ENCODE measurements at places on chromosomes 7 and 10.

GRCh38 chr7:265192-265997, 24.6 kb upstream of the FOXL3 start:
- no peak for DNase-seq

- no peak for DNase-seq
Measured at GRCh38 chr7:145216866-145217265, 381.0 kb upstream of the TPK1 start.

- DNase-seq: no peak
Measured at GRCh38 chr7:110760341-110760740, 330.6 kb upstream of the LRRN3 start.

DNA sequence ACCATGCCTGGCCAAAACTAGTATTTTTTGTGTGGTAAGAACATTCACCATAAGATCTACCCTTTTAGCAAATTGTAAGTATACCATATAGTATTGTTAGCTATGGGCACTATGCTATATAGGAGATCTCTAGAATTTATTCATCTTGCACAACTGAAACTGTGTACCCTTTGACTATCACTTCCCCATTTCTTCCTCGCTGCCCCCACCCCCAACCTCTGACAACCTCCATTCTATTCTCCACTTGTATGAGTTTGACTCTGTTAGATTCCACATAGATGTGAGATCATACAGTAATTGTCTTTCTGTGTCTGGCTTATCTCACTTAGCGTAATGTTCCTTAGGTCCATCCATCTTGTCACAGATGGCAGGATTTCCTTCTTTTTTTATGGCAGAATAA, 3.6 kb downstream of the CASP7 start:
- DNase-seq: no peak

DNA sequence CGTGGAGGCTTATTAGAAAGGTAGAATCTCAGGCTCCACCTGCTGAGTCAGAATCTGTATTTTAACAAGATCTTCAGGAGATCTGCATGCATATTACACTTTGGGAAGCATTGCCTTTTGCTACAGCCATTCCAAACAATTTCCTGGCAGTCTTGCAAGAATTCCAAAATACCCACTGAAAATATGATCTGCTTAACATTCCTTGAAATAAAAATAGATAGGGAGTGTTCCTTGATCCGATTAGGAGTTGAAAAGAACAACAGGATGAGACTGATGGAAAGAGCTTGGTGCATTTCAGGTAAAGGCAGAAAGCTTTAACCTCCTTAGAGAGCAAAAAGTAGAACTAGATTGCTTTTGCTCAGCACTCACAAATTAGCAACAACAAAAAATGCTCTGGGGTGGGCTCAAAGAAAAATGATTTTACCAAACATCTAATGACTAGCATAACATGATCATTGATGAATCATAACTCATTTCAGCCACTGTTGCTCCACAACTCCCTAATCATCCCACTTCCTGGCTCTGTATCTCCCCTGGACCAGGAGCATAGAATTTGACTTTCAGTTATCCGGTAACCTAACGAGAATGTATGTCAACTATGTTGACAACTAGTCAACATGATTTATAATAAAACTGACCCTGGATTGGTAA, 115.2 kb downstream of the RNLS start:
- peak; percentile 25 for DNase-seq

GRCh38 chr7:158591944-158592343, 4.3 kb upstream of the PTPRN2 start:
- DNase-seq: no peak

- DNase-seq: no peak
Measured at GRCh38 chr7:27097686-27098577, 2.1 kb upstream of the HOXA1 start.

DNA sequence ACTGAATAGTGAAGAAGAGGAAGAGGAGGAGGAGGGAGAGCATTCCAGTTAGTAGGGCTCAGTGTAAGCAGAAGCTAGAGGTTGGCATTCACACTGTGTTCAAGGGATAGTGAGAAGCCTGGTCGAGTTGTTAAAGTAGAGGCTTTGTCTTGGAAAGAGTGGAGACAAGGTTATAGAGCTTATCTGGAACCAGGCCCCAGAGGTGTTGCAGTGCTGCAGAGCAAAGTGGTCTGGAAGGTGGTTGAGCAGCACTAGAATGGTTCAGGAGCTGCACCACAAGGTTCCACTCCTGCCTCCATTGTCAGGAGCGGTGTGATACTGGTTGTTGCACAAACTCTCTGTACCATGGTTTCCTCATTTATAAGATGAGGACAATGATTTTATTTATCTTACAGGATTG, 8.8 kb upstream of the PCGF5 start:
- no peak for DNase-seq
